ENCODE measurements at places on chromosomes 2 and 18.

GRCh38 chr2:147739508-147739907 lies 105.3 kb upstream of the ACVR2A start:
- DNase-seq = no peak

DNA sequence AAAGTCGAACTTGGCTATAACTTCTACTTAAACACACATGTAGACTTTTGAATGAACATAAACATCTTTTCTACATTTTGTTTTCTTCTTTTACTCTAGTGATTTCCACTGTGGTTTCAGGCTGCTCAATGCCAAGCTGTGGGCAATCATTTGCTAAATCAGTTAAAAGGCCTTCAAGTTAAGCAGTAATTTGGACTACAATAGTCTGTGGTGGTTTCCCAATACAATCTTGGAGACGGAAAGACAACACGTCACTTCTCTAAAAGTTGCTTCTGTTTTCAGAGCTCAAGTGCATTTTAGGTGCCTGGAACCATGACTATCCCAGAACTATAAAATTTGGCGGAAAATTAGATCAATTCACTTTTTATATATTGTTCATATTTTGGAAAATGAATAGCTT lies 69.4 kb downstream of the TXNL1 start:
- DNase-seq = peak; percentile 73

DNA sequence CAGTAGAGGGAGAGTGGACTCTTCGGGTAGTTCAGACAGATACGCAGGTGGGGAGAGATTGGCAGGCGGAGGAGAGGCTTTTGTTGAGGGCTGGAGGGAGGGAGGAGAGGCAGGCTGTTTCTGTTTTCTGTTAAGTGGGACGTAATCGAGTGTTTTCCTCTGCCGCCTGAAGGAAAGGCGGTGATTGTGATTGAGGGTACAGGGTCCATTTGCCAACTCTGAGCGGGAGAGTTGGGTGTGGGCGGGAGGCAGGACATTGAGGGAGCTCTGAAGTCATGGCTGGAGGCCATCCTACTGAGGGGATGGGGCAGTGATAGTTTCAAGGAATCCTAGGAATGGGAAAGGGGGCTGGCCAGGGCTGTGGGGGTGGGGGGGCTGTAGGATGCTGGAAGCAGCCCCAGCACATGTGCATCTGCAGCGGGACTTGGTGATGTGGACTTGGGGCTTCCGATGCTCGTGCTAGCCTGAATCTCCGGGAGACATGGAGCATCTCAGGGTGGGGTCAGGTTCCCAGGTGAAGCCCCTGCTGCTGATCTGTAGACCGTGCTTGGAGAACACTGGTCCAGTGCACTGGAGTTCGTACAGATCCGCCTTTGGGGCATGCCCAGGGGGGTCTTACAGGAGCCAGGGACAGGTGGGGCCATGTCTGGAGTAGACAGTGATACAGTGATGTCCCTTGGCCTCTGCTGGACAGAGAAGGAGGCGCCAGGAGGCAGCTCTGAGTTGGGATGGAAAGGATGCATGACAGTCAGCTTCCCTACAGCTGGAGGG lies 167.5 kb downstream of the AGAP1 start:
- no peak for DNase-seq

- no peak for DNase-seq
Observed at GRCh38 chr2:48514348-48515003, 15.5 kb upstream of the STON1 start.

DNA sequence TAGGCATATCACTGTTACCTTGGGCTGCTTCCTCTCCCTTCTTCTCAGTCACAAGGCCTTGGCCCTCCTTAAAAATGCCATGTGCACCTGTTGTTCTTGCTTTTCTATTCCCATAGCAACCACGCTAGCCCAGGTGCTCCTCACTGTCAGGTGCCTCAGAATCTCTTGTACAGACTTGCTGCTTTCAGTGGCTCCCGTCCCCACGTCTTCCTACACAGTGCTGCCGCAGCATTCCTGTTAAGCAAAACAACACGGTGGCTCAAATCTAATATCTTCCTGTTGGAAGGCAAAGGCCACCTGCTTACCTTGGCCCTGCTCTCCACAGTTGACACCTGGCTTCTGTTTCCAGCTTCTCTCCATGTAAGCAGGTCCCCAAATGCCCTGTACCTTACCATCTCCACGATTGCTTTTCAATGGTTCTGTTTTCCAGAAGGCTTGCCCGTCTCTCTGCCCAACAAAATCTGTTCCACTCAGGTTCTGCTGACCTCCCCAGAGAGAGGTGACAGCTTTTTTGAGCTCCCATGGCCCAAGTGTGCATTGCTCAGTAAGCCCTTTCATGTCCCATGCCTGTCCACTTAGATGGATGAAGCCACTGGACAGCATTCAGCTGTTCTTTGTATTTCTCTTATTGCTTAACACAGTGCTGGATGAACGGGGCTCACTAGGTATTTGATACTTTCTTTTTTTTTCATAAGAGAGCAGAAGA lies 240.4 kb downstream of the PRKCE start:
- DNase-seq = no peak

DNA sequence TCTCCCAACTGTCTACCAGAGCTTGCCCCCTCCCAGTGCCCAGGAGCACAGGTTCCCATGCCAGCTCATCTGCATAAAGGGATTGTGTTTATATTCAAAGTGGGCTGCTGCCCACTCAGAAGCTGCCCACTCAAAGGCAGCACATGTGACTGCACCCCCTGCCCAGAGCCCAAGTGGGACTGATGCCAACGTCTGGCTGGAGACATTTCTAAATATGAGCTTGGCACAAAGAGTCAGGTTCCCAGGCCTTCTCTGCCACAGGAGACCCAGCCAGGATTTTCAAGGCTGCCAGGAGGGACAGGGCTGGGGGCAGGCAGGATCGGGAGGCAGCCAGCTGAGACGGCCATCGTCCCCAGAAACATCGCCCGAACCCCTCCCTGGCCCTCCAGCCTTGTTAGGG lies 67.1 kb downstream of the ZBTB7C start:
- DNase-seq = no peak

DNA sequence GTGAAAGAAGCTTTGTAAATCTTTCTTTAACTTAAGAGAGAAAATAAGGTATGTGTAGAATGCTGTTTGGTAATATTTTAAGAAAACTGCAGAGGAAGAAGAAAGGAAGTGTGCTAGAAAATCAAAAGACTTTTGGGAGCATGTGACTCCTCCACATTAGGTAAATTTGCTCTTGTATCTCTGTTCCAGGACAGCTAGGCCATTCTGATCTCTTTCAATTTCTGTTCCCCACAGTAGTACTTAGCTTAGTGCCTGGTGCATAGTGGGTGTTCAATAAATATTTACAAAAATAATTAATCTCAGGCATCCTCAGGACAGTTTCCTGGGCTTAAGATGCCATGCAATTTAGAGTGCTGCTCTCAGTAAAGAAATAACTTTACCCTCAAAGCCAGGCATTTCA lies 105.0 kb downstream of the GPD2 start:
- no peak for DNase-seq

GRCh38 chr2:17901246-17901645 lies 22.8 kb downstream of the KCNS3 start:
- DNase-seq = no peak

Data from suppressor macrophage (primary cell).